ENCODE measurements at places on chromosomes 2 and 18.

GRCh38 chr2:232892843-232893242 is 22.8 kb downstream of the SNORC start:
- no peak for DNase-seq

DNA sequence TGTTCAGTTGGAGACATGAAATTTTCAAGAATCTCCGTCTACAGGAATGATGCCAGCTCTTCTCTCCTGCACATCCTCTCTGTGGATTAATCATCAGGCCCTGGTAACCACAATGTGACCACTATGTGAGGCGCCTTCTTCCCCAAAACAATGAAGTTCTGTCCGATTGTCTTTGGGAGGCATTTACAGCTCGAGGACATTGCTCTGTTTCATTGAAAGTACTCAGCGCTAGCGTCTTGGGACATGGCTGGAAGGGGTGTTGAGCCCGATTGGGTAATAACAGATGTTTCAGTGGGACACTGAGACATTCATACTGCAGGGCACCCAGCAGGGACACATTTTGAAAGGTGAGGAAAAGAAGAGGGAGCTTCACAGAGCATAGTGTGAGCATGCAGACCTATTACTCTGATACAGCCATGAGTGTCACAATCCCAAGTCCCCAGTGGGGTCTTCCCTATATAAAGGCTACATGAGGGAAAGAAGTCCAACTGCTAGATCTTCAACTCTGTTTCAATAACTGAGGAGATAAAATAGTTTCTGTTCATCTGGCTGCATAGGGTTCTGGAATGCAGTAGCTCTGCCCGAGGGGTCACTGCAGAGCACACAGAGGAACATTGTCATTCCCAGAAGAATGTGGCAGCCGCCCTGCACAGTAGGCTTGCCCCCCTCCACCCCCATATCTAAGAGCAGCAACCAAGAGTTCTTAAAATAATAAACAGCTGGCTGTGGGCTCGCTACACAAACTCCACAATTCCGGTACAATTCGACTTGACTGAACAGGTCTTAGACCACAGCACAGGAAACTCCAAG is 237.3 kb downstream of the OSR1 start:
- no peak for DNase-seq

DNA sequence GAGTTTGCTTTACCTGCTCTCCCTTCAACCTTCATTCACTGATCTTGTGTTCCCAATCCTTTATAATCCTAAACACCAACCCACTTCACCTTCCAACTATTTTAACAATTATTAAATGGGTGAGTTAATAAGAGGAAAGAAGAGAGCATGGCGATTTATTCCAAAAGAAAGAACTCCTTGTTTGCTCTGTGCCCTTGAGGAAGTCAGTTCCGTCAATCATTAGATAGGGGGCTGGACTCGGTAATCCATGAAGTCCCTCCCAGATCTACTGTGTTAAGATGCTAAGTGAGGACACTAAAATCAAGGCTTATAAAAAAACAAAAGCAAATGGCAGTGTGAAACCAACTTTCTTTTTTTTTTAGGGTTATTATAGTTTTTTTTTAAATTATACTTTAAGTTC is 589.9 kb downstream of the XIRP2 start:
- peak; percentile 25 for DNase-seq

DNA sequence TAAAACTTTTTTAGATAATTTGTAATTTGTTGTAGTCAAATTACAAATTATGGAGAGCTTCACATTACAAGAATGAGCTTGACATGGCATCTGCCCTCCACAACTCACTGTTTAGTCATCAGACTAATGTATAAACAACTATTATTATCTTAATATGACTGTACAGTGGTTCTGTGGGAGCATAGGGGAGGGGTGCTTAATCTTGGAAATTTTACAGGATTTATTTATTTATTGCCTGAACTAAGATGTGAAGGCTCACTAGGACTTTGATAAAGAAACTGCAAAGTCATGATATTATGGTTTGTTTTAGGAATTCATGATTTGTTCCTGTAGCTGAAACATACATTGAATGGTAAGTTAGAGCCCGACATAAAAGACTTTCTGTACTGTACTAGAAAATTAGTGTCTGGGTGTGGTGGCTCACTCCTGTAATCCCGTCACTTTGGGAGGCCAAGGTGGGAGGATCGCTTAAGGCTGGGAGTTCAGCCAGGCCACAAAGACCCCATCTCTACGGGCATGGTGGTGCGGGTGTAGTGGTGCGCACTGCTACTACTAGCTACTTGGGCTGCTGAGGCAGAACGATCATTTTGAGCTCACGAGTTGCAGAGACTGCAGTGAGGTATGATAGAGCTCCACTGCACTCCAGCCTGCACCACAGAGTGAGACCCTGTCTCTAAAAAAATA is 2.1 kb downstream of the MARCHF7 start:
- DNase-seq, result no peak

DNA sequence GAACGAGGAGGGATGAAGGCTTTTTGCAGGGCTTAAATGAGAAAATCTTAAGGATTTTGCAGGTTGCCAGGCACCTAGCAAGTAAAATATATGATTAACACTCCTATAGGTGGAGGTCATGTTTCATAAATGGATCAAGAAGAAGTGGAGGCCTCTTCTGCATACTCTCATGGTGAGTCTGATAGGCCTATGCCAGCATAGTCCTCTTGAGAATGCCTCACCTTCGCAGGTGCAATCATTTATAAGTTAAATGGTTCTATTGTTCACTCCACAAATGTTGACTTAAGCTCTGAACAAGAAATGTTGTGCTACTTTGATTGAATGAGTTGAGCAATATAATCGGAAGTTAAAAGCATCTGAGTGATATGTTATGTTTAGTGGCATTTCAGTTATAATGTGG is 12.1 kb downstream of the LRRTM1 start:
- no peak for DNase-seq

DNA sequence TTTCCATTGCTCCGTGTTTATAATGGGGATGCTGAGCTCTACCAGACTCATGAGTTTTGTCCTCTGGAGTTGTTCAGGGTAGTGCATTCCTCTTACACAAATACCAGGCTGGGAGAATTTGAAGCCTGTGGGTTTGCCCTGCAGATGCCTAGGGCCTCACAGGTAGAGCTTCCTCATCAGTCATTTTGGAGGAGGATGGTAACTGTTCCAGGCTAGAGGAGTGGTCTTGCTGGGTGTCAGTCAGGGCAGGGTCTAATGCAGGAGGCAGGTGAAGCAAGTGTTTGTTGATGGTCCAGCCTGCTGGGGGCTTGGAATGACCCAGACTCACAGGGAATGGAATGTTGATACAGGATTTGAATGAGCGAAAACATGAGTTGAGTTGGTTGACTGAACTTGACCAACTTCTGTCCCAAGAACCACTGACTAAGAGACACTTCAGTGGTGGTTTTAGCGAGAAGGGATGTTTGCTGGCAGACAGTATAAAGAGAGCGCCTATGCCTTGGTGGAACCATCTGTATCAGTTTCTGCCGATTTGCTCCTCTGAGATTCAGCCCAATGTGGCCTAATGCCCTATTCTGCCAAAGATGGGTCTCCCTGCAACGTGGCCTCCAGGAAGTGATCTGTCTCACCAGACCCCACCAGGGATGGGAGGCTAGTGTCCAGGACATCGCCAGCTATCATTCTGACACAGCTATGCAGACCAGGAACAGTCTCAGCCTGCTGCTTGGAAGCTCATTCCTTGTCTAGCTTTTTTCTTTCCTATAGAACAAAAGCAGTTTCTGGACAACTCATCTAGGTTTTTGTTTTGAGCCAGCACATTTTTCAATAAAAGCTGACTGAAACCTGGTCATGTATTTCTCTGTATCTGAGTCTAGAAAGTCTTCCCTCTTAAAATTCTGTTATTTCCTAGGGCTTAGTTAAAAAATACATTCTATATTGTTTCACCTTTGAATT is 9.3 kb downstream of the IL1R2 start:
- no peak for DNase-seq

- DNase-seq, result no peak
Measured at GRCh38 chr2:175633227-175633626, 368.8 kb downstream of the LNPK start.

- no peak for DNase-seq
Measured at GRCh38 chr18:37246779-37247340, 318.7 kb downstream of the CELF4 start.

- DNase-seq, result no peak
Measured at GRCh38 chr2:232332940-232333259, 45.7 kb upstream of the ALPP start.

- DNase-seq, result no peak
Measured at GRCh38 chr18:27567434-27567833, 382.3 kb upstream of the CHST9 start.

- DNase-seq, result no peak
Measured at GRCh38 chr18:8673256-8674209, 31.8 kb upstream of the MTCL1 start.

DNA sequence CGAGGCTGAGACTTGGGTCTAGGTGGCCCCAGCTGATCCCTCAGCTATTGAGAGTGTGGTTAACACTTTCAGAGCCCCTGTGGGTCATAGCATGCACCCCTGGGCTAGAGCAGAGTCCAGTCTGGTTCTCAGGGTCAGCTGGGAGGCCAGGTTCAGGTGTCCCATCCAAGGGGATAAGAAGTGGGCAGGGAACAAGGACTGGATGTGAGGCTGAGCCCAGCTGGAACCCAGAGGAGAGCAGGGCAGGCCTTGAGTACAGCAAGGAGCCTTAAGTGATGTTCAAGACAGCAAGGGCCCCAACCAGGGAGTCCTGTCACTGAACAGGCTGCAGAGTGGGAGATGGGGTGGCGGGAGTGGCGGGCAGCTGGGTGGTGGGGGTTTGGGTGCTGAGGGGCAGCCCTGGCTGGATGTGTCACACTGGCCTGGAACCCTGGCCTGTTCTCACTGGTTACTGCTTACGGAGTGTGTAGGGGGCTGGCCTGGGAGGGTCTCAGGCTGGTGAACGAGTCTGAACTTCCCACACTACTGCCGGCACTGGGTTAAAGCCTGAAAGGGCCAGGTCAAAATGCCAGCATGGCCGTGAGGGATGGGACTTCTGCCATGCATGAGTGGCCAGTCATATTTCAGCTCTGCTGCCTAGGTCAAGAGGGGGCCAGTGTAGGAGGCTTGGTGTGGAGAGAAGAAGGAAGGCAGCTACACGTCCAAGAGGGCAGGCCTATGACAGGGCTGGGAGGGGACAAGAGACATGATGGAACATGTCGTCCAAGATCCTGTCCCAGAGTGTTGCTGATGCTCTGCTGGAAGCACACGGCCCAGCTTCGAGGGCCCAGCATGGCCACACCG is 13.6 kb downstream of the TMEM185B start:
- no peak for DNase-seq

GRCh38 chr18:75277610-75277928 is 67.0 kb downstream of the TSHZ1 start:
- DNase-seq, result peak; percentile 5

DNA sequence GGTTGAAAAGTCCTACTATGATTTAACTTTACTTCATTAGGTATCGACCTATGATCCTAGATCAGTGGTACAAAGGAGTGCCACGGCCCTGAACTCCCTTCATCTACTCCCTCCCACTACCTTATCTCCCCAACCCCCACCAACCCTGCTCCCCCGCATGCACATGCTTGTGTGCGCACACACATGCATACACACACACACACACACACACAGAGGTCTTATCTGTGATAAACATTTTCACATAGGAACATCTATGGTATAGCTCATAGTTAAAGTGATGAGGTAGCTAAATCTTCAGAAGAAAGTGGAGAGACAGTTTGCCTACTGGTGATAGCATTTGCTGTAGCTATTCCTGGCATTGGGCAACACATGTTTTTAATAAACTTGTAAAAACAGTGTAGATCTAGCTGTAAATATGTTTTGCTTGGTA is 471.3 kb downstream of the ZEB2 start:
- DNase-seq, result no peak

- DNase-seq, result no peak
Measured at GRCh38 chr2:96136129-96136720, 2.1 kb downstream of the ASTL start.

DNA sequence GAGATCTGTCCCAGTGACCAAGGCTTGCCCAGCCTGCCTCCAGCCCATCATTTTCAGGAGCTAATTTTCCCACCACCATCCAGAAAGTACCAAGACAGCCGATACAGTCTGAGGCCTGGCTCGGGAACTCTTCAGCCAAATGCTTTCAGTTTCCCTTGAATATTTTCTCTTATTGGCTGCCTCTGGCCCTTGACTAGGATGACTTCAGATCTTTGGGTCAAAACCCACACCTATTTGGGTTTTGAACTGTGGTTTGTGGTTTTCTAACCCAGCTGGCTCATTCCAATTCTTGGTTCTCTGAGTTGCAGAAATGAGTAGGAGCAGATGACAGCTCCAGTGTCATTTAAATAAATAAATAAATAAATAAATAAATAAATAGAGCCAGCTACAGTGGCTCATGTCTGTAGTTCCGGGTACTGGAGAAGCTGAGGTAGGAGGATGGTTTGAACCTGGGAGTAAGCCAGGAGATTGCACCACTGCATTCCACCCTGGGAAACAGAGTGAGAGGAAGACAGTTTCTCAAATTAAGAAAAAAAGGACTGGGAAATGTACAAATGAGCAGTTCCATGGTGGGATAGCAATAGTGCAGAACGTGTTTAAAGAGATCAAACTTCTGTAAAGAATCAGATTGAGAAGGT is 465.0 kb upstream of the SOX11 start:
- no peak for DNase-seq

DNA sequence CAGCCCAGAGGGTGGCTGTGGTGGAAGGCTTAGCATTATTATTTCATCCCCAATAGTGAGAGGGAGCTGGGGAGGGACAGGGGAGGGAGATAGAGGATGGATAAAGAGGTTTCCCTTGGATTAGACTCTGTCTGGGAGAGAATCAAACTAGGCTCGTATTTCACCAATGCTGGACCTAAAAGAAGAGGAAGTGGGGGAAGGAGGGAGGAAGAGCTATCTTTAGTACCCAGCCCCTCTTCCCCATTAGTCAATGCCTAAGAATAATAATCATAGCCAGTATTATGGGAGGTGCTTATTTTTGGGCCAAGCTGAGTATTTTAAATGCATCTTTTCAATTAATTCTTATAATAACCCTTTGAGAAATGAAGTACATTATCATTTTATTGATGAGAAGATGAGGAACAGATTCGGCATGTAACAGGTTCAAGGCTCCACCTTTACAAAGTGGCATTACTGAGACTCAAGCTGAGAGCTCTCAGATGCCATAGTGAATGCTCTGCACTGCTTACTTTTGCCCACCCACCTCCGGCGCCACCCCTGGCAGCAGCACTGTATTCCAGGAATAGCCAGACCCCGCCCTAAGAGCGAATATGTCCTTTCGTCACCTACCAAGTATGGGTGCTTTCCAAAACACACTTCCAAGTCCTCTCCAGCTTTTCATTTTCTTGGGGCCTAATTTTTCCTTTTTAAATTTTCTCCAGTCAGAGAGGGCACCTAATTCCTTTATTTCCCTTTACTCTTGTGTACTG is 21.0 kb downstream of the PAX8 start:
- no peak for DNase-seq

DNA sequence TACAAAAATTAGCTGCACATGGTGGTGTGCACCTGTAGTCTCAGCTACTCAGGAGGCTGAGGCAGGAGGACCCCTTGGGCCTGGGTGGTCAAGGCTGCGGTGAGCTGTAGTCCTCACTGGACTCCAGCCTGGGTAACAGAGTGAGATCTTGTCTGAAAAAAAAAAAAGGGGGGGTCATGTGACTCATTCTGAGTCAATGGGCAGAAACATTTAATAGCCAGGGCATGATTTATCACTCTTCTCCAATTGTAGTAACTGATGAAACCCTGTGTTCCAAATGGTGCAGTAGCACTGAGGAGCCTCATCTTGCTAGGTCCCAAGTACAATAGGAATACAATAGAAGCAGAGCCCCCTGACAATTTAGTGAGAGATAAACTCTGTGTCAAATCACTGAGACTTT is 78.9 kb upstream of the CCDC68 start:
- DNase-seq, result no peak
